ENCODE measurements at places on chromosomes 2 and 18.

GRCh38 chr2:126843081-126843480 is 55.6 kb upstream of the TEX51 start:
- DNase-seq: no peak

- DNase-seq: no peak
Measured at GRCh38 chr2:98484121-98484557, 39.5 kb downstream of the INPP4A start.

- no peak for DNase-seq
Measured at GRCh38 chr2:194253528-194254259, 1403.3 kb upstream of the SLC39A10 start.

DNA sequence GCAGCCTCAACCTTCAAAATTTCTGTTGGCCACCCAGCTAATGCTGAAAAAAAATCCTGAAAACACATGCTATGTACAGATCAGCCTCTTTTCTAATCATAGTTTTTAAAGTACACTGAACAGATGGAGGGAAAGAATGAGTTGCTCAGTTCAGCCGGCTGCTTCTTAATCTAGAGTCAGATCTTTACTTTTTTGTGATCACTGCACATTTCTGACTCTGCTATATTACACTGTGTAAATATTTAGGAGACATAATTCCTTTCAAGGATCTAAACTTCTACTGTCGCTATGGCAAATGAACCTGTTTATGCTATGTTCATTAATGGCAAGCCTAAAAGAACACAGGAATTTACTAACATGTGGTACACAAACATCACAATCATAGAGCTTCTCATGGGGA is 114.2 kb downstream of the SRBD1 start:
- DNase-seq: no peak

DNA sequence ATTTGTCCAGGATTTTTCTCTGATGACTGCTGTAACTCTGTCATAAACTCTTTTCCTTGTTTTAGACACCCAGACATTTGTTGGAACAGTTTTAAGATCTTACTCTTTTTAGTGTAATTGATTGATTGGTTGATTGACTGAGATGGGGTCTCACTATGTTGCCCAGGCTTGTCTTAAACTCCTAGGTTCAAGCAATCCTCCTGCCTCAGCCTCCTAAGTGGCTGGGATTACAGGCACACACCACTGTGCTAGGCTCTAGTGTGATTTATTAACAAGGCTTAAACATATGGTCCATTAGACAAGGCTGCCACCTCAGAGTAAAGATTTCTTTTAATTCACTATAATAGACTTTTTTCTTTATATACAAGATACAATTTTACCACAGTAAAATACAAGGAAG is 2.0 kb downstream of the PAIP2B start:
- no peak for DNase-seq
